ENCODE measurements at places on chromosomes 3 and 15.

DNA sequence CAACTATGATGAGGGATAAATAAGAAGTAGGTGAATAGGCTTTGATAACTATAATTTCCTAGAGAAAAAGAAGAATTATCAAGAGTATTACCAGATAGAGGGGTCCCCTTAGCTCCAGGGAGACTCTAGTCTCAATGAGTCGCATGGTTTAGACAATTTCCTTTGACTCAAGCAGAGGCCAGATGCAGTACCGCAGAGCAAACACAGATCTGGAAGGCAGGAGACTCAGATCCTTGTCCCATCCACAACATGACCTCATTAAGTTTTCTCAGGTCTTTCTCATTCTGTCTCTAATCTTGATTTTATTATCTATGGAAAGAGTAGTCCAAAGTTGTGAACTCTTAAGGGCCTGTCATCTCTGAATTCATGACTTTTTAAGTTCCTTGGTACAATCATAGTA lies 987.9 kb downstream of the NTRK3 start:
- no peak for DNase-seq

- DNase-seq: no peak
These were observed 80.4 kb upstream of the GCNT3 start for GRCh38 chr15:59531066-59531675.

- DNase-seq: no peak
These were observed 119.9 kb upstream of the CBLB start for GRCh38 chr3:105988540-105989212.

DNA sequence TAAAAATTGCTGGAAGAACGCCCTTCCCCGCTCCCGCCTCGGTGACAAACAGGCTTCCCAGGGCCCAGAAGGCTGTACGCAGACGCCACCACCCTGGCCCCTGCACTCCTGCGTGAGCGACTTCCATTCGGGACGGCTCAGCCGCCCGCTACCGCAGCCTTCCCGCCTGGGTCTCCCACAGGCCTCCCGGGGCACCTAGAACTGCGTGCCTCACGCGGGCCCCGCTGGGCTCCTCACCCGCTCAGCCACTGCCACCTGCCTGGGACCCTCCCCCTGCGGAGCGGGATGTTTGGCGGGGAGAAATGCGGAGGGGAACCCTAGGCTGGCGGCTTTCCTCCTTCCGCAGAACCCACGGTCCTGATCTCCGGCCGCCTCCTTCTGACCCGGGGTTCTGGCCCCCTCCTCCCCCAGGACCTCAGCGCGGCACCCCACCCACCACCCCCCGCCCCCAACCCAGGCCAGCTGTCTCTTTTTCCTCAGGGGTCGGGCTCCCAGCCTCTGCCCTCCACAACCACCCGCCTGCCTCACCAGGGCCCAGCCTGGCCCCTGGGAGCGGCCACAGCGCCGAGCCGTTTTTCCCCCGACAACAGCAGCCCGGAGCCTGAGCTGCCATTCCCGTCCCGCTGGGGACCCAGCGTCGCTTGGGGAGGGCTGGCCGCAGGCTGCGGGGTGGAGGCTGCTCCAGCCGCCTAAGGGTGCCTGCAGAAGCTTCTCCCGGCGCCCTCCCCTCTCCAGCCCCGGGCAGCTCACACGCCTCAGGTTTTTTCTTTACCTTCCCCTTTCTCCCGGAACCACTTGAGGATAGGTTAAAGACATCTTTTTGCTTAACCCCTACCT lies 27.6 kb upstream of the RAB7A start:
- DNase-seq: peak; percentile 19

All from naive thymus-derived CD8-positive, alpha-beta T cell (primary cell).